ENCODE measurements at places on chromosomes 5 and 9.

DNA sequence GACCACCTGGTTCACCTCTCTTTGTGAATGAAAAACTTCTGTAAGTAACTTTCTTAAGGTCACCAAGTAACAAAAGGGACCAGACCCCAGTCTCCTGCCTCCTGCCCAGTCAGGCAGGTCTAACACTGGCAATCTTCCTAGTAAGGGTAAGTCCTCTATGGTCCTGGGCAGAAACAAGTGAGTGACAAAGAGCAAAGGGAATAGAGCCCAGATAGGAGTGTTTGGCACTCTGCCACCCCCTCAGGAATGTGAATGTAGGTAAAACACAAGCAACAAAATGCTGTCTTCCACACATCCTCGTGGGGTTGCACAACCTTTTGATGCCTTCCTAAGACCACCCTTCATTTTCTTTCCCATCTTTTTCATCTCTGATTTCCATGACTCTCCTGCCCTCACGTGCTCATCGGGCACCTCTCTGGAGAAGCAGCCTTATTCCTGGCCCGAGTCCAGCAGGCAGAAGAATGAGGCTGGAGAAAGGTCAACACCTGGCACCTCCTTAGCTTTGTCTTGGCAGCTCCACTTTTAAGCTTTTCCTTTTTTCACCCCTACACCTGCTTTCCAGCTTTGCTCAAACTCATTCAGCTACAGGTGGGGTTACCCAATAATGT is 90.2 kb upstream of the LHFPL2 start:
- DNase-seq, result no peak

GRCh38 chr9:77011973-77012821 is 7.3 kb upstream of the FOXB2 start:
- DNase-seq, result peak; percentile 16

DNA sequence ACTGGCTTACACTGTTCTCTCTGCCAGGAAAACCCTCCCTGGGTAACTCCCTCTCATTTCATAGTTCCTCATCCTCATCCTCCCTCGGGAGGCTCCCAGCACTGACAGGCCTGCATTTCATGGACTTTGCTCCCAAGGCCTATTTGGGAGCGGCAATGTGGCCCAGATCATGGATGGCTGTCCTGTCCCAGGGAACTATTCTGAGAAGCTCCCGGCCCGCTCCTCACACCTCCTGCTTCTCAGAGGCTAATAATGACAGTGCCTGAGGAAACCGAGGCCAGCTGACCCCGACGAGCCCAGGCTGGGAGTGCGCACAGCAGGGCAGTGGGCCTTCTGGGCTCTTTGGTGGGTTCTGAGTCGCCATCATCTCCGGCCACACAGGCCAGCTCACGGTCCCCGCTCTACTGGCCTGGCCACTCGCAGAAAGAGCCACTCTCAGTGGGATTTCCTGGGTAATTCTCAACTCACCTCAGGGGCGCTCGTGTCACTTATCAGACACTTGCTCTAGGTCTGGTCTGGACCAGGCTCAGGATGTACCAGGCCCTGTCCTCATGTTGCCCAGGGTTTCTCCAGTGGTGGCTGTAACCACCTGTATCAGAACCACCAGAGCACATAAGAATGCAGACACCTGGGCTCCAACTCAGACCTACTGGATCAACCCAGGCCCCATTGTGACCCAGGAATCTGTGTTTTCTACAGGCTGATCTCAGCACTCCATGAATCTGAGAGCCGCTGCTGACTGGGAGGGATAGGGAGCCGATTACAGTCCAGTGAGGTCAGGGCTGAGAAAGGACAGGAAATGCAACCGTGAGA is 2.0 kb upstream of the DOLPP1 start:
- no peak for DNase-seq

DNA sequence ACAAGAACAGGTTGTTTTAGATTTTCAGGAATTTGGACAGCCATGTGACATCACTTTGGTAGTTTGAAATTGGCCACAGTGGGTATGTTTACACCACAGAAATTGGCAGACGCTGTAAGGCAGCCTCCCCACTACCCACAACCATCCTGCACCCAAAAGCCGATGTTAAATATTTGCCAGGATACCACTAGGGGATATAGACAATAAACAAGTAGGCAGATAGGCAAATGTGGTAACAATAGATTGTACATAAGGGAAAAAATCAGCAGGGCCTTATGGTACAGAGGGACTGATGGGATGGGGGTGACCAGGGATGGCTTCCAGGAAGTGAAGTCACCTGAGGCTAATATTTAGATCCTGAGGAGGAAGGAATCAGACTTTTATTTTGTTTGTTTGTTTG is 31.1 kb upstream of the DUSP1 start:
- no peak for DNase-seq

GRCh38 chr9:128190516-128191405 is 611 bp downstream of the CIZ1 start:
- no peak for DNase-seq

- DNase-seq, result no peak
Observed at GRCh38 chr9:98902925-98903324, 40.8 kb upstream of the COL15A1 start.

- DNase-seq, result no peak
Observed at GRCh38 chr9:134410071-134410834, 84.0 kb downstream of the RXRA start.

GRCh38 chr5:151214614-151215545 is 9.0 kb downstream of the CCDC69 start:
- DNase-seq, result peak; percentile 94

DNA sequence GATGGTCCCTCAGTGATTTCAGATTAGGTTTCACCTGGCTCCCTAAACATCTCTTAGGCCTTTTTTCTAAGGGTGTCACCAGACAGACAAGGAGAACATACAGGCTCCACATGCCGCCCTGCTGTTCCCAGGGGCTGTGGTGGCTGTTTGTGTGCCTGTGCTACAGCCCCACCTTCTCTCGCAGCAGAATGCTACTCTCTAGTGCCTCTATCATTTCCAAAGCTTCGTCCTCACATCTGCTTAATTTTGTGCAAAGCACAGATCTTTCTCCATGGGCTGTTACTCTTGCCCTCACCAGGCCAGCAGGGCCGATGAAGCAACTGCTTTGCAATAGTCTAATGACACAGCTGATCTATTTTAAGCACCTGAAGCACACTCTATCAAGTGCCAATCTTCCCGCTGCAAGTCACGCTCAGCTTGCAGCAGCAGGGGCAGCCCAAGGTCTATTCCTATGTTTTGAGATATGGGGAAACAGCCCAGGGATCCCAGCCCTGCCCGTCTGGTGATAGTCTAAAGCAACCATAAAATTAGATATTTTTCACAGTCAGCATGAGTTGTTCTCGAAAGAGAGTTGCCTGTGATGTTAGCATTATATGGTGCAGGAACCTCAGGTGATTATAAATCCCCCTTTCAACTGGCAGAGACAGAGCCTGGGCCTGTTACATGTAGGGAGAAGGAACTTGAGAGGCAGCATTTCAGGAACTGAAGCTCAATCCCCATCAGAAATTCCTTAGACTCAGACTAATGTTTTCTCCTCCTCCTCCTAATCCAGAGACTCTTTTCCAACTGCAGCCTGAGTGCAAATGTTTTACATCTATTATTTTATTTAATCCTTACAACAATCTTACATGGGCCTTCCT is 12.7 kb downstream of the ABLIM3 start:
- peak; percentile 83 for DNase-seq

GRCh38 chr9:89940625-89941024 is 335.8 kb downstream of the GADD45G start:
- DNase-seq, result no peak

- DNase-seq, result no peak
Observed at GRCh38 chr9:5052838-5053237, 67.8 kb downstream of the JAK2 start.

DNA sequence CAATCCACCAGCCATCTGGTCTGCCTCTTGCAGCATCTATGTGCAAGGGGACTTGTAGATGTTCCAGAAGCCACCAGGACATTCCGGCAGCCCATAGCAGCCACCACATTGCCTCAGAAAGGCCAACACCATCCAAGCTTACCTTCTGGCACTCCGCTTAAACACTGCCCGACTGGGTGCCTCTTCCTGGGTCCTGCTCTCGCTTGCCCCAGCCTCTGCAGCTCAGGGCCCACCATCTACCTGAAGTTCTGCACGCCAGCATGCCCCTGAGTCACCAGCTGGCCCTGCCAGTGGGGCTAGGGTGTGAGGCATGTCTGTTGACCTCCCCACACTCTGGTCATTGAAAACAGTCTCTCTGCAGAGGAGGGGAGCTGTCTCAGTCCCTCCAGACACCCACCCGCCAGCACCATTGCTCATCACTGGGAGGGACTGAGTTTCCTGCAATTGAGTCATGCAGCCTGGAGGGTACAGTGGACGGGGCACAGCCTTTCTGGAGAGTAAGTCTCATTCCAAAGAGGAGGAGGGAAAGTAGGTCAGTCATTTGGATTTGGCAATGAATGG is 16.9 kb upstream of the COL5A1 start:
- no peak for DNase-seq

GRCh38 chr5:144179226-144179625 is 8.6 kb downstream of the KCTD16 start:
- DNase-seq, result no peak

- DNase-seq, result no peak
Observed at GRCh38 chr5:180395540-180396274, 42.6 kb upstream of the GFPT2 start.

GRCh38 chr9:4309806-4310205 is 9.9 kb upstream of the GLIS3 start:
- DNase-seq, result no peak

- peak; percentile 87 for DNase-seq
Observed at GRCh38 chr9:34637356-34638137, at the start of gene SIGMAR1. Gene SIGMAR1 (minus strand): TSS chr9:34637787. CDS start chr9:34637697, 90 bp downstream.

DNA sequence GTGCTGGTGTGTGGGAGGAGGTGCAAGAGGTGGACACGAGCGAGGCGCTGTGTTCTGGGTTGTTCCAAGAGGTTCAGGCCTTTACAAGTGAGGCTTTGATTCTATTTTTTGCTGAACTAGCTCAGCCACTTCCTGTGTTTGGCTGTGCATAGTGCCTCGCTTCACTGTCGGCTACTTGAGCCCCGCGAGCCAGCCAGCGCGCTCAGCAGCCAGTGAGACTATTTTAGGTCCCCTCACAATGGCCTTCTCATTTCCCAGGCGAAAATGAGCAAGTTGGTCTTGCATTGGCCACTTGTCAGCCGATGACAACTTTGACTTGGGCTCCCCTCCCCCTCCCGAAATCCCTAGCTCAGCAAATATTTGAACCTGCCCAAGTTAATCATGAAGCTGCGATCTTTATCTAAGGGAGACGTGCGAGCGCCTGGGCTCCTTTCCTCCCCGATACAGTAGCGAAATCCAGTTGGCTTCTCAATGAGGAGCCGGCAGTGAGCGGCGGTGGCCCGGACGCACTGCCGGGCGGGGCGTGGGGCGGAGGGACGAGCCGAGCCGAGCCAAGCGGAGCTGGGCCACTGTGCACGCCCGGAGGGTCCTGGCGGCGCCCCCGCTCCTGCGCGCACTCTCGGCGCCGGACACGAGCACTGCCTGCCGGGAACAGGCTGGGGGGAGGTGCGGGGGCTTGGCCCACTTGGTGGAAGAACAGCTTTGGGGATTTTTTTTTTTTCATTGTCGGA is 72.6 kb downstream of the PIK3R1 start:
- DNase-seq, result peak; percentile 10

DNA sequence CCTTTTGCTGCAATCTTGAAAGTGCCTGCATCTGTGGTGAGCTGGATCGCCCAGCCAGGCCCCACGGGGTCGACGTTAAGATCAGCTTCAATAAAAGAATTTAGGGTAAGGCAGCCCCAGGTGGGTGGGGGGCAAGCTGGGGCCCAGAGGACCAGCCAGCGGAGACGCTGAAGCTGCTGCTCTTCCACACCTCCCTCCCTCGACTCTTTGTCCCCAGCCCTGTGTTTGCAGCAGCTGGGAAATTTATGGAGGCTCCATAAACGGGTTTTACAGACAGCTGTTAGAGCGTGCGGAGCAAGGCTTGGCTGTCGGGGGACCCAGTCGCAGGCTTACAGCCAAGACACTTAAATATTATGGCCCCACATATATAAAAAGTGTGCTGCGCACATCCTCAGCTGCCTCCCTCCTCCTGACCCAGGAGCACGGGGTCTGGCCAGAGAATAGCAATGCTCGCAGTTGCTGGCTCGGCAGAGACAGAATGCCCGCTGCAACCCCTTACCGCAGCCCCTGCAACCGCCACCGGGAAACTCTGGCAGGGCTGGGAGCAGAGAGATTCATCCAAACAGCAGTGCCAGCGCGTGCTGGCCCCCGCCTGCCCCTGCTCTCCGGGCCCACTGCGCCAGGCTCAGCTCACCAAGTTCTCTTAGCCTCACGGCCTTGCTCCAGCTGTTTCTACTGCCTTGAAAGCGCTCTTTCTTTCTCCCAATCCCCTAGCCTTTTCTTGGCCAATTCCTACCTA is 28.4 kb upstream of the MVB12B start:
- DNase-seq, result no peak

GRCh38 chr9:118303216-118303615 is 599.0 kb downstream of the TLR4 start:
- no peak for DNase-seq

GRCh38 chr5:180160789-180161188 is 48.2 kb downstream of the RASGEF1C start:
- DNase-seq, result peak; percentile 71

DNA sequence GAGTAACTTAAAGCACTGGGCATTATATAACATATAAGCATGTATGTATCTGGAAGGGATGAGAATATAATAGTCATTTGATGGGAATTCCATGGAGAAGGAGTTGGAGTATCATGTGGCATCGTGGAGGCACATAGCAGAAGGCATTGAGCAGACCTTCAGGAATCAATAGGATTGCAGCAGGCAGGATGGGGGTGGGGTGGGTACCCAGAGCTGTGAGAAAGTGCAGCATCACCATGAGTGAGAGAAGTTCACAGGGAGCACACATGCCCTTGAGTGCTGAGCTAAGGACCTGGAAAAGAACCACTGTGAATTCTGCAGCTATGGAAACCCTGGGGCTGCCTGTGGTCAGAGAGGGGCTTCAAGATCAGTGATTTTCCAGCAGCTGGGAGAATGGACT is 57.3 kb downstream of the MED10 start:
- no peak for DNase-seq
